ENCODE measurements at places on chromosomes 12 and 14.

GRCh38 chr12:77722536-77722935 lies 108.2 kb upstream of the NAV3 start:
- no peak for DNase-seq

DNA sequence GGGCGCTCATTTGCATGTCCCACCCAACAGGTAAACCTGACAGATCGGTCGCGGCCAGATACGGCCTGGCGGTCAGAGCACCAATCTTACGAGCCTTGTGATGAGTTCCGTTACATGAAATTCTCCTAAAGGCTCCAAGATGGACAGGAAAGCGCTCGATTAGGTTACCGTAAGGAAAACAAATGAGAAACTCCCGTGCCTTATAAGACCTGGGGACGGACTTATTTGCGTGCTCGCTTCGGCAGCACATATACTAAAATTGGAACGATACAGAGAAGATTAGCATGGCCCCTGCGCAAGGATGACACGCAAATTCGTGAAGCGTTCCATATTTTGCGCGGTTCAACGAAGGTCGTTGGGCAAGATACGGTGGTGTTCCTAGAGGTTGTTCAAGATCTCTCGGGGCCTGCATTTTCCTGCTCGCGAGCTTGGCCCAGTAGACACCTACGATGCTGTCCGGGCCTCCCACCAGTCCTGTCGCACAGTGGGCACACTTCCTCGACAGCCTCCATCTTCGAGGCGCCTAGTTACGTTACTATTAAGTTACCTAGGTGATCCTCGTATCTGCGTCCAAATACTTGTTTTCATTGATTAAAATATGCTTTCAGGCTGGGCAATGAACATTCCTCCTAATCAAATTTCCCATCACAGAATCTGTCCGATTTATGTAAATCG lies at the start of gene RNU6-7:
Gene RNU6-7, plus strand, starts transcription at position 230 of the 675 bp plus-strand sequence.
- DNase-seq = peak; percentile 33

DNA sequence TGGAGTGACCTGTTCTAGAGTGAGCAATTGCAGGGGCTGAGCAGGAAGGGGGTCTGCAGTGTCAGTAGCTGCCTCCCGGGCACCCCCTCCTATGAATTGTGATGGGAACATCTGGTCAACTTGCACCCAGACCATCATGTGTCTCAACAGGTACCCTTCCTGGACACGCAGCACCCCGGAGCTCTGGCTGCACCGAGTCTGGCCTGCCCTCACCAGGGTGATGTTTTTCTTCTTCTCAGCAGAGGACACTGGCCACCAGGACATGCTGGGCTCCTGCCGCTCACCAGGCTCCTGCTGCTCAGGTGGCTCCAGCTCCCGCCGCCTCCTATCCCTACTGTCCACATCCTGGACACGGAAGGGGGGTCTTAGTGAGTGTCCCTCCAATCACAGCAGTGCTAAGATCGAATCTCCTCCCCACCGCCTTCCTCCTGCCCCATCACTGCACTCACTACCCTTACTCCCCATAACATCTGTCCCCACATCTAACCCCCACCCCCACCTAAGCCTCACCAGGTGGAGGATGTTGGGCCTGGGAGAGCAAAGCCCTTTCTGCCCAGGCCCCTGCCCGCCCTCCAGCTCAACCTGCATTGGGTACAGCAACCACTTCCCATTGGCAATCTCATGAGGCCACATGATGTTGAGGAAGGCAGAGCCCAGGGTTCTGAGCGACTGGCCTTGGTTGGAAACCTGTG lies 14.9 kb downstream of the ITGA7 start:
- no peak for DNase-seq

DNA sequence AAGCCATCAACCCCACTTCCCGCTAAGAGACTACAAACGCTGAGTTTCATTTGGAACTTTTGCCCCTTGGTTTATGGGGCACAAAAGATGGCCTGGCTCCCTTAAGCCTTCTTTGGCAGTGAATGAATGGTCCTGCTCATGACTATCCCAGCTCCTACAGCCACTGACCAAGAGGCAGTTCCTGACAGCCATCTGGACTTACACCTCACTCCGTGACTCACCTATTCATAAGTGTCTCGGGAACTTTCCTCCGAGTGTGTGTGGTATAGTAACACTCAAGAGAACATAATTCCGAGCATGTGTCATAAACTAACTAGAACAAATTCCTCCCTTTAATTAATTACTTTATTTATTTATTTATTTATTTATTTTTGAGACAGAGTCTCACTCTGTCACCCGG lies 51.9 kb upstream of the NUDT4 start:
- DNase-seq = no peak

GRCh38 chr14:67077921-67078320 lies 111.3 kb upstream of the GARIN2 start:
- no peak for DNase-seq

- DNase-seq = no peak
These were observed at the start of gene DPY19L2 for GRCh38 chr12:63668028-63668799. Gene DPY19L2 (minus strand): TSS chr12:63668493. CDS start chr12:63668393, 100 bp downstream.
